Fibroblast of the conjunctiva (primary cell): ENCODE measurements at places on chromosomes 6 and 20.
A peak's percentile ranks its signal among the peaks of the same experiment; 100 is the strongest.

- no peak for DNase-seq
These were observed 81.0 kb downstream of the INSM1 start for GRCh38 chr20:20448881-20449280.

GRCh38 chr6:75412969-75413662, 80.5 kb downstream of the FILIP1 start:
- DNase-seq, result no peak

DNA sequence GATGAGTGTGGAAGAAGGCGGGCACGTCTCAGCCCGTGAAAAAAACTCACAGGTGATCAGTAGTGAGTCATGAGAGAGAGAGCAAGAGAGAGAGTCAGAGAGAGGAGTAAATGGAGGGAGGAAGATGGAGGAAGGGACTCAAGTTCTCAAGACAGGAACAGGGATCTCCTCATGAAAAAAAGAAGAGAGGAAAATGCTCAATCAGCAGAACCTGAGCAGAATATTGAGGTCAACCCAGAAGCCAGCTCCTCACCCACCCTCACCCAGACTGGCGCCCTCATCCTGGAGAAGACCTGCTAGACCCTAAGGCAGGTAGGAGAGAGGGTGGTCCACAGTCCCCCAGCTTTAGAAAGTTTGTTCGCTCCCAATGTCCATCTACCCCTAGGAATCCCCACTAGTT, 4.8 kb downstream of the UBD start:
- no peak for DNase-seq

GRCh38 chr6:54817834-54818233, 28.7 kb upstream of the FAM83B start:
- no peak for DNase-seq

DNA sequence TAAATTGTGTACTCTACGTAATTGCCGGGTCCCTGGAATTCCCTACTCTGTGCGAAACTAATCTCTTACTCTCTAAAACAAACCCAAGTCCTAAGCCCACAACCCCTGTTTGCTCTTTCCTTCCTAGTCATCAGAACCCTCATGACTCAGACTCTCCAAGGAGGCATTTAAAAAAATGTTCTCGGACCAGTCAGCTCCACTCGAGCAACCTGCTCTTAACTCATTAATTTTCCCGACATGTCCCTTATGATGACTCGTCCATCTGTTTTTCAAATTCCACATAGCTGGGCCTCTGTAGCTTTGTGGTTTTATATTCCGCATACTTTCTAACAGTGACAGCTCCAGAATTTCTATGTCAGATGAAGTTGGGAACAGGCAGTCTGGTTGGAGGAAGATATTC, 2.6 kb upstream of the MUC22 start:
- peak; percentile 5 for DNase-seq
